ENCODE measurements at places on chromosomes 5 and 9.
A peak's percentile ranks its signal among the peaks of the same experiment; 100 is the strongest.

DNA sequence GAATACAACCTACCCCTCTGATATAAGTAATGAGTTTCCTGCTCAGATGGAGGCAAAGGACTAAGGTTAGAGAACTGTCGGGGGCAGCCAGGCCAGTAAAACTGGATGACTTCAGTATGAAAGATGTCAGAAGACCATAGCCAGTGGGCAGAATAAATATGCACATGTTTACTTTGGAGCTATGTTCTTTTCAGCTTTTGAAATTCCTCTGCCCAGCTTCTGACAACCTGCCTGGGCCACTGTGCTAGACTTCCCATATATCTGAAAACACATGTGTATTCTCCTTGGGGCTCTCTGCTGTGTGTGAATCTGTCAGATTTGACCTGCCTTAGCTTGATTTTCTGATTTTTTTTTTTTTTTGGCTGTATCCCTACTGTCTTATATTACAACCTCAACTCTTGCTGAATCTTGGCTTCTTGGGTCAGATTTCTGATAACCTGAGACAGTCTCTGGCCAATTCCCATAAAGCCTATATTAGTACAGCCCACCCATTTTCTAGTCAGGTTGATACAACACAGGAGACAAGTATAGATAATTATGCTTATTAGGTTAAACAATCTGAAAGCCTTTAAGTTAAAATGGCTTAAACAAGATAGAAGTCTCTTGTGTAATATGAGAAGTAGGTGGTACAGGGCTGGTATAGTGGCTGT is 76.6 kb upstream of the PRLR start:
- no peak for DNase-seq

DNA sequence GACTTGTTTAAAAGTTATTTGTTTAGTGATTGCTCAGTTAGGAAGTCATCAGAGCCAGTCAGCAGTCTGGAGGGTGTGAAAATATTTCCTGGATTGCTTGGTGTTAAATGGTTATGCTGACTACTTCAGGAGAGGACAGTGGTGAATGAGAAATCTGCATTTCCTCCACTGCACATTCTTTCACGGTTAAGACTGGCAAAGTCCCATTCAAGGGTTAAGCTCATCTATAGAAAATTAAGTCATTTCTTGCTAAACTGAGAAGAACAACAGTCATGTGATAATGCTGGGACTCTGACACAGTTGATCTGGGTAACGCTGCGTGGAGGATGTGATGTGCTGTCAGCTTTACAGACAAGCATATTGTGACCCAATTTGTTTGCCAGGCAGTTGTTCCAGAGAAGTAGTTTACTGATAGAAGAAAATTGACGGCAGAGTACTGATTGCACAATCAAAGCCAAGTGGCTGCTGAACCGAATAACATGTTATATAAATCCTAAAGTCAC is 80.4 kb downstream of the GRAMD2B start:
- no peak for DNase-seq

- no peak for DNase-seq
Observed at GRCh38 chr9:83274787-83275186, 211.8 kb upstream of the RASEF start.

DNA sequence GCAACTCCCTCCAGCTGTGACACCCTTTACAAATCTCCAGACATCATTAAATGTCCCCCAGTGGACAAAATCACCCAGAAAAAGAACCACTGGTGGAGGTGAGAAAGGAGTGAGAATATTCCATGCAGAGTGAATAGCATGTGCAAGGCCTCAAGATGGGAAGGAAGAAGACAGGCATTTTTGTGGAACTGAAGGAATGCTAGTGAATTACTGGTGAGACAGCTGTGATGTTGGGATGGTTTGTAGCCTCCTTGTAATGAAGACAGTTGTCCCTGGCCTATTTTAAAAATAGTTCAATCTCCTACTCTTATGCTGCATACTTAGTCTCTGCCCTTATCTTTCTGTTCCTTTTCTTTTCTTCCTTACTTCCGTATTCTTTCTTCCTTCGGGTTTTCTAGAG is 124.9 kb upstream of the RPS23 start:
- no peak for DNase-seq

DNA sequence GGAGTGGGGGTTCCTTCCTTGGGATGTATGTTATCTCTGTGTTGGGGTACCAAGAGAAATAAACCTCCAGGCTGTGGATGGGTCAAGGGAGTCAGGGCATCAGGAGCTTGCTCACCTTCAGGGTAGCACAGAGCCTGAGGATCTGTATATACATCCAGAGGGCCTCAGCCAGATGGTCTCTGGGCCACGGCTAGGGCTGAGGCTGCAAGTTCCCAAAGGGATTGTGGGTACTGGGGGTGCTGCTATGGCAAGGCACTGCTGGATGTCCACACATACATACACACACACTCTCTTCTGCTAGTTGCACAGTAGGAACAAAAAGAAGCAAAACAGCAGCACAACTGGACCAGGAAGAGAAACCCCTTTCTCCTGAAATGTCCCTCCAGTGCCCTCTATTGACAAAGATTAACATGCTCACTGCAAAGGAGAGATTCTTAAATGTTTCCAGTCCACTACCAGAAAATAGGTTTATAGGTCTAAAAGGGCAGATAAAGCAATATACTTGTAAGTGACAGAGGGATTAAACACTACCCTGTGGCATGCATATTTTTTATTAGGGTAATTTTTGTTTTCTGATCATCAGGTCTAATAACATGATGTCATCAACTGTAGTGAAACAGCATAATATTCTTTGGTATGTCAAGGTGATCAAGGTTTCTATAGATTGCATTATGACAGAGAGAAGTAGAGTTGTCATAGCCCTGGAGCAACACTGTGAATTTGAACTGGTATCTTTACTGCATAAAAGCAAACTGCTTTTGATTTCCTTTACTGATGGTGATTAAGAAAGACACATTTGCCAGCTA is 56.3 kb upstream of the KCNN2 start:
- DNase-seq = no peak

GRCh38 chr5:56612353-56612752 is 203.0 kb upstream of the MAP3K1 start:
- DNase-seq = no peak

- DNase-seq = peak; percentile 42
Observed at GRCh38 chr5:91311697-91312501, 71.2 kb downstream of the ARRDC3 start.

- no peak for DNase-seq
Observed at GRCh38 chr5:1231354-1231905, 6.2 kb downstream of the SLC6A18 start.

GRCh38 chr9:3768712-3769457 is 243.1 kb upstream of the RFX3 start:
- DNase-seq = no peak

DNA sequence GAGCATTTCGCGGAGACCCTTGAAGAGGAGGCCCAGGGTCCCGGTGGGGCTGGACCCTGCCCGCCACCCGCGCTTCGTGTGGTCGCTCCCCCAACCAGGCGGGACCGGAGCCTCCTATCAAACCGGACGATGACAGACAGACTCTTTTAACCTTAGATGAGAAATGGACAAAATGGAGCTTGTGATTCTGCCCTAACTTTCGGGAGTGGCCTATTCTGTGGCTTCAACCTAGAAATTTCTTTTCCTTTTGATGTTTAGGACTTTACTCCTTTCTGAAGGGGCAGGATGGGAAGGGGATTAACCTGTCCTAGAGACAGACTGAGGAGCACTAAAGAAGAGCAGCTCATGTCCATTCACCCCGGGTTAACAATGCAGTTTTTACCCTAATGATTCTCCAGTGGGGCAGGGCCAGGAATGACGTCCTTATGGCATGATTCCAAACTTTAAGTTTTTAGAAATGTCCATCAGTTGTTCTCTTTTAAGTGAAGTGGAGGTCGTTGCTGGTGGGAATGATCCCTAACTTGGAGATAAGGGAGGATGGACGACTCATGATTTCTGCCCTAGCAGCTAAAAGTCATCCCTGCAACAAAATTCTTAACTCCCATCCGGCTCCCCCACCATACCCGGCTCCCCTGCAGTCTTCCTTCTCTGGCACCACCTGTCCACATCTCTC is 1.0 kb downstream of the NIPSNAP3A start:
- DNase-seq = no peak

DNA sequence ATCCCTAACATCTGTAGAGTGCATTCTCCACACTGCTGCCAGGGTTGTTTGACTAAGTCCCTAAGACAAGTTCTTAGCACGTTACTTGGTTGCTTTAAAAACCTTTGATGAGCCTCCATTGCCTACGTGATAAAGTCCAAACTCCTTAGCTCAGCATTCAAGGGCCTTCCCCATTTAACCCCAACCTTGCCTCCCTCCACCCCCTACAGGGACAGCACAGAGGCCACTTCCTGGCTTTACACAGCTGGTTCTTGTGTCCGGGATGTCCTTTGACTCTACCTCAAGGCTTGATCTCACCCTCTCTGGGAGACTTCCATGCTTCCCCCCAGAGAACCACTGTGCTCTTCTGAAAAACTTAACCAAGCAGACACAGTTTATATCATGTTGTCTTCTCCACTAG is 29.4 kb downstream of the FAM240B start:
- no peak for DNase-seq

GRCh38 chr5:168992687-168993086 is 308.3 kb downstream of the SLIT3 start:
- DNase-seq = no peak

DNA sequence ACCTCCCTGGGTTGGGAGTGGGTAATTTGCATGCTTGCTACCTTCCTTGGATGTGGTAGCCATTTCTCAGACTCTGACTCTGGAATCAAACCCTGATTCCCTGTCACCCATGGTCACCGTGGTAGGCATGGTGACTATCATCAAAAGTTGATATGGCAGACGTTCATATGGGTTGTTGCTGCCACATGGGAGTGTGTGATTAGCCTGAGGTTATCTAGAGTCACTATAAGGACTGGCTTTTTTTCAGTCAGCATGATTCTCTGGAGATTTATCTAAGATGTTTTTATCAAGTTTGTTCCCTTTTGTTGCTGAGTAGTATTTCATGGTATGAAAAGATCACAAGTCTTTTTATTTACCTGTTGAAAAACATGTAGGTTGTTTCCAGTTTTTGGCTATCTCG is 7.0 kb downstream of the RCL1 start:
- DNase-seq = no peak

DNA sequence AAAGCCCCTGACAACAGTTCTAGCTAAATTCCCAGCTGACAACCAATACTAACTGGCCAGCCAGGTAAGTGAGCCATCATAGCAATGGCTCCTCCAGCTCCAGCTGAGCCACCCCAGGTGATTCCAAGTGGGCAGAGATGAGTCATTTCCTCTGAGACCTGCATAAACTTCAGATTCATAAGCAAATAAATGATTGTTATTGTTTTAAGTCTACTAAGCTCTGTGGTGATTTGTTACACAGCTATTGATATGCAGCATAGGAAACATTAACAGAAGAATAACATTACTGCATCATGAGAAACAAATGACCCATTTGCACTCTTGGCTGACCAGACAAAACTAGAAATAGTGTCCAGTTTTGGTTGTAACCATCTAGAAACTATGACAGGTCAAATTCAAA is 60.3 kb downstream of the TTC39B start:
- no peak for DNase-seq

GRCh38 chr5:106634375-106634774 is 1036.4 kb downstream of the EFNA5 start:
- DNase-seq = no peak

DNA sequence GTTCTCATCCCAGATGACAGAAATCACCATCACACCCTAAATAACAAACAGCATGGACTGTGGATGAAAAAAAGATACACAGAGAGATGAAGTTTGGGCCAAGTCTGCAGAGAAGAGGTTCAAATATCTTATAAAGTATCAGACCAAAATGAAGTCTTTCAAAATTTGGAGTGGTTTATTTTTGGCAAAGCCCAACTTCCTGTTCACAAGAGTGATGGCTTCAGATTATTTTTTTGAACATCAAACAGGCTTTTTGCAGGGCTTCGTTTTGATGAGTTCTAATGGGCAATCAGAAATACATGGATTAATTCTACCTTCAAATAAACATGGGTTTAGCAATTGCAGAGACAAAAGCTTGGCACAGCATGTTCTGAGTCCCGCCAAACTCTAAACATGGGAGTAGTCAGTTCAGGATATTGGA is 378.2 kb upstream of the RPS23 start:
- no peak for DNase-seq

GRCh38 chr9:13070612-13071595 is 208.6 kb downstream of the MPDZ start:
- no peak for DNase-seq

DNA sequence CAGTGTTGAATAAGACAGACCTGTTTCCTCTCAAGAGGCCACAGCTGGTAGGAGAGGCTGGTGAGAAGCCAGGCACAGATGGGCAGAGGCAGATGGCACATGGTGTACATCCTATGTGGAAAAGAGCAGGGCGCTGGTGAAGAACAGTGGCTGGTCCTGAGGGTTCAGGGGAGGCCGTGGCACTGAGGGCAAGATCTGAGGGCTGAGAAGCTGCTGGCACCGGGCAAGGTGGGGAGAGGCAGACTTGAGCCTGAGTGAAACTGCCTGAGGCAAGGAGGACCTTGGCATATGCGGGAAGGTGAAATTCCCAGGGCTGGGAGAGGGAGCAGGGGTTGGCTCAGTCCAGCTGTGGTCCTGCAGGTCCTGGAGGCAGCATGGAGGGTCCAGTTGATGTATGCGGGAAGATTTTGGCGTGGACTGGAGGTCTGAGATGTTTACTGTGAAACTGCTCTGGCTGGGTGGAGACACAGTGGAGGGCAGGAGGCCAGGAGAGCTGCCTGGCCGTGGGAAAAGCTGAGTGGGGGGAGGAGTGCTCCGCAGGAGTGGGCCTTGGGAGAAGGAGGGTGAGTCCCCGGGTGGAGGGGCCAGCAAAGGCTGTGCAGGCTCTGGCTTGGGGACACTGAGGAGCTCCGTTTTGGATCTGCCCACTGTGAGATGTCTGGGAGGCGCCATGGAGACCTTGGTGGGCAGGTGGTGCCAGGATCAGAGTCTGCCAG is 2.6 kb downstream of the MAN1B1 start:
- no peak for DNase-seq

DNA sequence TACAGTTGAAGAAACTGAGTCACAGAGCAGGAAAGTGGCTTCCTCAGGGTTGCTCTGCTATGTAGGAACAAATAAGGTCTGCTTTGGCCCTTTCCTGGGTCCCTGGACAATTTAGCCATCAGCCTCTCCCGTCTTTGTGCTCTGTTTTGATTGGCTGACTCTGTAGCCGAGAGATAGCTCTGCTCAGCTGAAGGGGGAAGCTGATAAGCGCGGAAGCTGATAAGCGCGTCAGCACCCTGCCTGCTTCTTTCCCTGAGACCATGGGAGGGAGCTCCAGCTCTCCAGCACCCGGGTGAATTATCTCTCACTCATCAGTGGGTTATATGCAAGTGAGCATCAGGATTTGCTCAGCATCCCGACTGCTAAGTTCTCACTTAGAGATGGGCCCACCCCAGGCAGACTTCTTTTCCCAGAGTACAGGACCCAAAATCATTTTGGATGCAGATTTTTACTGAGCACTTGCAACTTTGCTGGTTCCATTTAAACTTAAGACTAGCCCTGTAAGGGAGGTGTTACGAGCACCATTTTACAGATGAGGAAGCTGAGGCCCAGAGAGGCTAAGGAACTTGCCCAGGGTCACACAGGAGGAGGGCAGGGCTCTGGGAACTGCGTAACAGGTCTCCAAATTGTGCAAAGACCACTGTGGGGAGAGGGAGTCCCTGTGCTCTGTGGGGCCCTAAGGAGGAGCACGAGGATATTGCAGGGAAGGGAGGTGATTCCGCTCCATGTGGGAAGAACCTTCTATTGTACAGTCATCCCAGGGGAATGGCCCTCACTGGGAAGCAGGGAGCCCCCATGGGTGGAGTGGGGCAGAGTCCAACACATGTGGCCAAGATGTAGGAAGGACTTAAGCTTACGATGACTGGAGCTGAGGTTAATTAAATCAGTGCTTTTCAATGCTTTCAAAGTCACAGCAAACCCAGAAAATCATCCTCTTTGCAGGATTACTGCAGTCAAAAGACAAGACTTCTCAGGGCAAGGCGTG is 83.7 kb upstream of the ORM1 start:
- DNase-seq = no peak
